Aorta (tissue), 5 donors: ENCODE measurements at places on chromosomes 1 and 21. TPM values are rescaled to one million over a fixed set of nuclear protein-coding genes. Genes with fewer than 3 reads are reported as not detected.

DNA sequence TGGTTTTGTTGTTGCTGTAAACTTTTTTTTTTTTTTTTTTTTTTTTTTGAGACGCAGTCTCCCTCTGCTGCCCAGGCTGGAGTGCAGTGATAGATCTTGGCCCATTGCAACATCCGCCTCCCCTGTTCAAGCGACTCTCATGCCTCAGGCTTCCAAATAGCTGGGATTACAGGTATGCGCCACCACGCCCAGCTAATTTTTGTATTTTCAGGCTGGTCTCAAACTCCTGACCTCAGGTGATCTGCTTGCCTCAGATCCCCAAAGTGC, 78.9 kb upstream of the SLC45A1 start:
- peak; percentile 55 for DNase-seq

The RNF186 gene
- total RNA-seq: not detected

The RHOU gene
- 32.5 TPM for total RNA-seq

The CLEC20A gene
- total RNA-seq: not detected

The SH2D1B gene
- 0.45 TPM for total RNA-seq

The IGSF21 gene
- 5.2 TPM for total RNA-seq
